ENCODE measurements at places on chromosomes 2 and 18.

DNA sequence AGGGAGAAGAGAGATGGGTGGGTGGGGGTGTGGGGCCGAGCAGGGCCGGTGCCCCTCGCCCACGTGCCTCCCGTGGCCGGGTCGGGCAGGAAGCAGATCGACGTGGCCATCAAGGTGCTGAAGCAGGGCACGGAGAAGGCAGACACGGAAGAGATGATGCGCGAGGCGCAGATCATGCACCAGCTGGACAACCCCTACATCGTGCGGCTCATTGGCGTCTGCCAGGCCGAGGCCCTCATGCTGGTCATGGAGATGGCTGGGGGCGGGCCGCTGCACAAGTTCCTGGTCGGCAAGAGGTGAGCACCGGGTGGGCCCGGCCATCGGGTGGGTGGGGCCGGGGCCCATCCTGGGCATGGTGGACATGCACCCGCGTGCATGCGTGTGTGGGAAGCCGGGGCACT is 21.8 kb downstream of the ZAP70 start:
- DNase-seq: no peak

GRCh38 chr18:74392323-74392722 is 64.8 kb downstream of the DIPK1C start:
- no peak for DNase-seq

DNA sequence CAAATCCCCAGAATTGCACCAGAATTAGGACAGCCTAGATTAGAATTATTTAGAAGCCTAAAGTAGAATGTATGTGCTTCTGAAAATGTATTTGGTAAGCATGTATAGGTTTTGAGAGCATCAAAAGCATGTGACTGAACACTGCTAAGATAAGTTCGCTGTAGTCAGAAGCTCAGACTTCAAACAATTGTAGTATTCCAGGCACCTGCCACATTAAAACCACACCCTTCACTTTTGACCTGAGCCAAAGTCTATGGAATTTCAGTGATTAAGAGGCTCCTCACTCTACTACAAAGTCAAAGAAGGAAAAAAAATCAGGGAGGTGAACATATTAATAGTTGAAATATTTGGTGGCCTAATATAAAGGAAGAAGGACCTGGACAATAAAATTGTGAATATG is 8.2 kb downstream of the KCNJ3 start:
- DNase-seq: no peak

GRCh38 chr2:47056868-47057686 is 98.0 kb downstream of the STPG4 start:
- no peak for DNase-seq

GRCh38 chr18:74856928-74857327 is 259.3 kb downstream of the ZNF407 start:
- DNase-seq: no peak

DNA sequence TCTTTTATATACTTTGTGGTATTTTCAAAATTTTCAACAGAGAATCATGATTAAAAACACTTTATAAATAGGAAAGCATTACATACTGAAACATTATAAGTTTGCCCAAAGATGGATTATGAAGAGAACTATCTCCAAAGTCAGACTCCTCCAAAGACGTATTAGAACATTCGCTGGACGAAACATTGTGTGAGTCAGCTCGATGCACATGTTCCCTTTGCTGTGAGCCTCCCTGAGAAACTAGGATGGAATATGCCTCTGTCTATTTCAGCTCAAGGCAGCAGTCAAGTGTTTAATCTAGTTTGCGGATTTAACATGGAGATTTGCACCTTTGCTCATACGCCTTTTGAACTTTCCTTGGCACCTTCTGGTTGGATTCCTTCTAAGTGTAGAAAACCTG is 92.2 kb upstream of the NCKAP5 start:
- DNase-seq: no peak

GRCh38 chr2:204550751-204551511 is 5.7 kb downstream of the PARD3B start:
- DNase-seq: no peak

DNA sequence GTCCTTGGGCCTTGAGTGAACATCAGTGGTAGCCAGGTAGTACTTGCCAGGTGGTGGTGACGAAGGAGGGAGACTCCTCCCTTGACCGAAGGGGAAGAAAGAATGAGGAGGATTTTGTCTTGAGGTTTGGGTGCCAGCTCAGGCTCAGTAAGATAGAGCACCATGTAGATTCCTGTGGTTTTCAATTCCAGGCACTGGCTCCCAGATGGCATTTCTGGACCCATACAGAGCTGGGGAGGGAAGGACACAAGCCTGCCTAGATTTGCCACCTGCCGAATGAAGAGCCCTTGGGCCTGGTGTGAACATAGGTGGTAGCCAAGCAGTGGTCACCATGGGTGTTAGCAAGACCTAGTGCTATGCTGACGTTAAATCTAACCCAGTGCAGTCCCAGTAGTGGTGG is 108.8 kb upstream of the UBE2E3 start:
- DNase-seq: no peak

DNA sequence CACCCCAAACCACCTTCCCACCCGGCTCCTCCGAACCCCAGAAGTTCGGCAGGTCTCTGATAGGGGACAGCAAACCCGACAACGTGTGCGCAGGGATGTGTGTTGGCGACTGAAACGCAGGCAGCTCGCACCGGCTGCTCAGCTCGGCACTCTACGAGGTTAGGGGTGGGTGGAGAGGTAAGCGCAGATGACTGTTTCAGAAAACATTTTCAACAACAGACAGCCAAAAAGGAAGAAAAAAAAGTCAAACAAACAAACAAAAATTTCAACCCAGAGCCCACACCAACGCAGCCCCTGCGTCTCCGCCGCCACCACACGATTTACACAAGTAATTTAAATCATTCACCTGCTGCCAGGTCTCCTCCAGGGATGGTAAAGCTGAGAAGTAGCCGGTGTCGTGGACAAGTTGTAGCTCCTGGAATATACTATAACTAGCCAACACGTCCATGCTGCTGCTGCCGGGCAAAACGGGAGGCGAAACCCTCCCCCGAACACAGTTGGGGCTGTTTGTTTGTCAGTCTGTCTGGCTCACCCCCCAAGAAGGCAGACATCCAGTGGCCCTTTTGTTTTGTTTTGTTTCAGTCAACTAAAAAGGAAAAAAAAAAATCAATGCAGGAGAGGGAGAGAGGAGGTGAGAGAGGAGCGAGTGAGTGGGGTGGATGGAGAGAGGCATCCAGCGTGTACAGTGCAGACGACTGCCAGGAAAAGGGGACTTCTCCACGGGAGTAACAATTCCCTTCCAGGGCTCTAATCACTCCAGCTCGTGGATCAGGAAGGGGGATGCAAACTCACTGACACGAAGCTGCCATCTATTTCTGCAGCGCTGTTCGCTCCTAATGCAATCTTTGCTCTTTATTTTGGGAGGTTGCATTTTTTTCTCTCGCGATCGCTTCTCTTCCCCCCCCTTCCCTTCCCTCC is at the start of gene KLF7:
TSS of gene KLF7 (minus strand) at position 828 of the 918 bp plus-strand sequence. CDS start at position 448, 380 bp downstream.
- DNase-seq: peak; percentile 62

DNA sequence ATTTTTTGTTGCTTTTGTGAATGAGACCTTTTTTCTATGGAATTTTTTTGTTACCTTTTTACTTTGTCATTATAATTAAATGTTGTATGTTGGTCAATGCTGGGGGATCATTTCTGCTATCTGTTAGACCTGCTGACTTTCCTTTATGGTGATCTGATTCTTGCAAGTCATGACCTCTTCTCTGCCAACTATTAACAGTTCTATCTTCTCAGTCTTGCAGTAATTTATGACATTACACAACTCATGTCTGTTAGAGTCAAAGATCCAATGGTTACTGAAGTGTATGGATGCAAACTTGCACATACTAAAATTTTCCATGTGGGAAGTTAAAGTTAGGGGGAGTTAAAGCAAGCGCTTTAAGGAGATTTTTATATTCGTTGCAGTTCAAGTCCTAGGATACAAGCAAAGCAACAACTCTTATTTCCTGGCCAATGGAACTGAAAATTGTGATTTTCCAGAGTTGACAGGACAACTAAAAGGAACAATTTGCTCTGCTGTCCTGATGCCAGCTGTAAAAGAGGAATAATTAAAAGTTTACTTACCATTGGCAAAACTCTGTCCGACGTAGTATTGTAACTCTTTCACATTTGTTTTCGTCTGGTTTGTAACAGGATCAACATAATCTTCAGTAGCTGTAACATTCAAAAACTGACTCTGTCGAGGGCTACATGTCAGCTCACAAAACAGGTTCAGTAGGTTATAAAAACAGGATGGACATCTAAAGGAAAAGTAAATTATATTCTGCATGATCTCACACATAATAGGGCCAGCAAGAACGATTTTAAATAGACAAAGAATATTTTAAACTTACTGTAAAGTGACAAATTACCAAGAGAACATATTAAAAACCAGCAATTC is 17.8 kb downstream of the NPC1 start:
- DNase-seq: no peak

GRCh38 chr18:36256094-36256493 is 41.4 kb upstream of the FHOD3 start:
- DNase-seq: no peak

GRCh38 chr2:49928551-49928950 is 774.2 kb upstream of the FSHR start:
- no peak for DNase-seq

All from activated CD4-positive, CD25-positive, alpha-beta regulatory T cell treated with anti-CD3 and anti-CD28 coated beads, Interleukin-2, amount 50 U/mL, for 72 hours (primary cell).